ENCODE measurements at places on chromosomes 16 and 17.

DNA sequence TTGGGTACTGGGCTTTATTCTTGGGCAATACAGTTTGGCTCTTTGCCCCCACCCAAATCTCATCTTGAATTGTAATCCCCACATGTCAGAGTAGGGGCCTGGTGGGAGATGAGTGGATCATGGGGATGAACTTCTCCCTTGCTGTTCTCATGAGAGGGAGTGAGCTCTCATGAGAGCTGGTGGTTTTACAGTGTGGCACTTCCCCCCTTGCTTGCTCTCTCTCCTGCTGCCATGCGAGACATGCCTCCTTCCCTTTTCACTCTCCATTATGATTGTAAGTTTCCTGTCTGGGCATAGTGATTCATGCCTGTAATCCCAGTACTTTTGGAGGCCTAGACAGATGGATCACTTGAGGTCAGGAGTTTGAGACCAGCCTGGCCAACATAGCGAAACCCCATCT lies 18.1 kb upstream of the CNEP1R1 start:
- DNase-seq, result no peak

DNA sequence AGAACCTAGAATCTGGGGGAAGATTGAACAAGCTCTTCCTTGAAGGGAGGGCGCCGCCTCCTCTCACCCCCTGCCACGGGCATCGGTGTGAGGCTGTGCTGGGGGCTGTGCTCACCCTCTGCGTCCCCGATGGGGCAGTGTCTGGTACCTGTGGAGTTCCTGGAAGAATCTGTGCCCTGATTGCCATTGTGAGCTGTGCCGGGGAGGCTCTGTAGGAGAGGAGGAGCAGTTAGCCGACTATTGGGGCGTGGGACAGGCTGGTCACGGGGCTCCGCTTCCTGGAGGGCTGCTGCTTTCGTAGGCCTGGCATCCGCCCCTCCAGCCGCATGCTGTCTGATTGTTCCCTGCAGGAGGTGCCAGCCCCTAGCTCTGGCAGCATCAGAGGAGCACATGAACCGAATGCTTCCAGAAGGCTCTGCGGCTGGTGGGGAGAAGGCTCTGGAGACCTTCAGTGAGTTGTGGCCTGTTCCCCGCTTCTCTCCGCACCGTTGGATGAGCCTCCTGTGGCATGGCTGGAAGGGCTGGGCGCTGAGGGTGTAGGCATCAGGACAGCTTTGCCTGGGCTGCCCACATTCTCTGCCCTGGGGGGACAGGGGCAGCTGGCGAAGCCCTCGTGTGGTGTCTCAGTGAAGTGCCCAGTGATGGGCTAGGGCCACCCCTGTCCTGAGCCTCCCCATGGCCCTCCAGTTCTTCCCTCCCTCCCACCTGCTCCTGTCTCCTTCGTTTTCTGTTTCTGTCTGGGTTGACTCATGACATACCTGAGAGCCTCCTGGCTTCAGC lies 86.9 kb downstream of the SEC14L1 start:
- DNase-seq, result no peak

GRCh38 chr16:89031715-89032659 lies 55.0 kb upstream of the CBFA2T3 start:
- DNase-seq, result no peak

- DNase-seq, result no peak
Observed at GRCh38 chr16:11033629-11034420, 89.5 kb downstream of the CLEC16A start.

GRCh38 chr17:31677681-31678080 lies 181.4 kb downstream of the COPRS start:
- DNase-seq, result no peak

DNA sequence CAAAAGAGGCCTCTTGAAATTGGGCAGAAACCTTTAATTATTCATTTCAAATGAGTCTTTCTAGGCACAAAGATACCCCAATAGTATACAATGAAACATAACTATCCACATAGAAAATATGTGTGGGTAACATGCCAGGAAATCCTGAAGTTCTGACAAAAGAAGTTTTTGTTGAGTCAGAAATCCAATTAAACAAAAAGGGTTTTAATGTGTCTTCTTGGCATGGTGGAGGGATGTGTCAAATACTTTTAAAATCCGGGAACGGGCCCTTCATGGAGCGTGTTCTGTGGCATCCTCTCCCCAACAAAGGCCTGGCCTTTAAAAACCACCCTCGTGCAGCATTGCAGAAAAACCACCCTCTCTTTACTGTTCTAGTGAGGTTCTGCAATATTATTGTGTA lies 14.2 kb downstream of the CDRT4 start:
- DNase-seq, result no peak

- no peak for DNase-seq
Observed at GRCh38 chr17:13353590-13353989, 248.1 kb downstream of the HS3ST3A1 start.

DNA sequence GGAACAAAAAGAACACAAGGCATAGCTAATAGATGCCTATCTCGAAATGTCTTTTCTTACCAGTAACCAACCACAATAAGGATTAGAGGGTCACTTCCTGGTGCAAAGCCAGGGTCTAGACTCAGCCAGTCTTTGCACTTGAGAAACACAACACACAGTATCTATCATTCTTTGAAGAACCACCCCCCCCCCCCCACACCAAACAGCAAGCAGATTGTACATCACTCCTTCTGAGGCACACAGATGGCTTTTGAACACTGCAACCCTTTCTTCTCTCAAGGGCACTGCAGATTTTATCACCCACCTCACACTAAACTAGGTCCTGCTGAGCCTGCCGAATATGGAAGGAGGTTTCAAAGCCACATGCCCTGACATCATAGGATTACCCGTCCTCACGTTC lies 145.6 kb downstream of the AATF start:
- DNase-seq, result no peak

DNA sequence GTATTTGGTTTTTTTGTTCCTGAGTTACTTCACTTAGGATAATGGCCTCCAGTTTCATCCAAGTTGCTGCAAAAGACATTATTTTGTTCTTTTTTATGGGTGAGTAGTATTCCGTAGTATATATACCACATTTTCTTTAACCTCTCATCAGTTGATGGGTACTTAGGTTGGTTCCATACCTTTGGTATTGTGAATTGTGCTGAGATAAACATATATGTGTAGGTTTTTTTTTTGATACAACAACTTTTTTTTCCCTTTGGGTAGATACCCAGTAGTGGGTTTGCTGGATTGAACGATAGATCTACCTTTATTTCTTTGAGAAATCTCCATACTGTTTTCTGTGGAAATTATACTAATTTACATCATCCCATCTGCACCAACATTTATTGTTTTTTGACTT lies 6.8 kb downstream of the EFCAB13 start:
- DNase-seq, result no peak

- no peak for DNase-seq
Observed at GRCh38 chr17:57158325-57158724, 73.3 kb downstream of the AKAP1 start.

DNA sequence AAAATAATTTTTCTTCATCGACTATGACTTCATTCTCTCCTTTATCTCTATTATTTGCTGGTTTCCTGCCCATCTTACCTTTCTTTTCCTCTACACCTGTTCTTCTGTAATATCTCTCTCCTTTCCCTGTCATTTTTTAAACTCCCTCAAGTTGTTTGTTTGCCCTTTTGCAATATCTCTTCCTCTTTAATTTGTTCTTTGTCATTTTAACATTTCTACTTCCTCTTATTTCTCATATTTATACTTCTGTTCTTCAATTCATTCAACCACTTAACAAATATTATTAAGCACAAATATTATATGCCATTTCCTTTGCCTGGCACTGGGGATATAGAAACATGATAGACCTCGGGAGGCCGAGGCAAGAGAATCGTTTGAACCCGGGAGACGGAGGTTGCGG lies 22.6 kb downstream of the MAP3K3 start:
- no peak for DNase-seq

DNA sequence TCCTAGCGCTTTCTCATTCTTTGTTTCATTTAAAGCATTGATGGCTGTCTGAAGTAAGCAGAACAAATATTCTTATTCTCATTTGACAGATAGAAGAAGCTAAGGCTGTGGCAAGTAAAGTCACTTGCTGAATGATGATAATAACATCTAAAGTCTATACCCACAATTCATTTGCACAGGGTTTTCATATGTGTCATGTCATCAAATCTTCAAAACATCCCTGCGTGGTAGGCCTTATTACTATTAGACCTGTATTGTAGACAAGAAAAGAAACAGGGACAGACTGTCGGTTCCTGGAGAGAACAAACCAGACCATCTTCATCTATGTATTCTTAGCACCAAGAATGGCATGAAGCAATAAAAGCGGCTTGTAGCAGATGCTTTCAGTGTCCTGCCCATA lies 85.9 kb downstream of the ASIC2 start:
- DNase-seq, result no peak

- DNase-seq, result no peak
Observed at GRCh38 chr17:4043862-4044261, 79.6 kb upstream of the ATP2A3 start.

GRCh38 chr17:69047368-69048263 lies 13.1 kb downstream of the ABCA9 start:
- DNase-seq, result peak; percentile 90

DNA sequence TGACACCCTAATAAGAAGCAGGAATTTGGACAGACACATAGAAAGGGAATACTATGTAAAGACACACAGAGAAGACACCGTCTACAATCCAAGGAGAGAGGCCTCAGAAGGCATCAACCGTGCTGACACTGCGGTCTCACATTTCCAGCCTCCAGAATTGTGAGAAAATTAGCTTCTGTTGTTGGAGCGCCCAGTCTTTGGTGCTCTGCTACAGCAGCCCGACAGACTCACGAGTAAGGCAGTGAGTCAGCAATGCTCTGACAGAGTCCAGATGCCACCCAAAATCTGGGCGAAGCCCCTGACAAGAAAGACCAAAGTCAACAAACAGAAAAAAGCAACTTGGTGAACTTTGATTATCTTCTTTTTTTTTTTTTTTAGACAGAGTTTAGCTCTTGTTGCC lies 32.5 kb upstream of the RAI1 start:
- no peak for DNase-seq

GRCh38 chr16:81136390-81137335 lies 40.5 kb upstream of the GCSH start:
- no peak for DNase-seq

- no peak for DNase-seq
Observed at GRCh38 chr16:3912373-3912772, 31.9 kb upstream of the CREBBP start.

DNA sequence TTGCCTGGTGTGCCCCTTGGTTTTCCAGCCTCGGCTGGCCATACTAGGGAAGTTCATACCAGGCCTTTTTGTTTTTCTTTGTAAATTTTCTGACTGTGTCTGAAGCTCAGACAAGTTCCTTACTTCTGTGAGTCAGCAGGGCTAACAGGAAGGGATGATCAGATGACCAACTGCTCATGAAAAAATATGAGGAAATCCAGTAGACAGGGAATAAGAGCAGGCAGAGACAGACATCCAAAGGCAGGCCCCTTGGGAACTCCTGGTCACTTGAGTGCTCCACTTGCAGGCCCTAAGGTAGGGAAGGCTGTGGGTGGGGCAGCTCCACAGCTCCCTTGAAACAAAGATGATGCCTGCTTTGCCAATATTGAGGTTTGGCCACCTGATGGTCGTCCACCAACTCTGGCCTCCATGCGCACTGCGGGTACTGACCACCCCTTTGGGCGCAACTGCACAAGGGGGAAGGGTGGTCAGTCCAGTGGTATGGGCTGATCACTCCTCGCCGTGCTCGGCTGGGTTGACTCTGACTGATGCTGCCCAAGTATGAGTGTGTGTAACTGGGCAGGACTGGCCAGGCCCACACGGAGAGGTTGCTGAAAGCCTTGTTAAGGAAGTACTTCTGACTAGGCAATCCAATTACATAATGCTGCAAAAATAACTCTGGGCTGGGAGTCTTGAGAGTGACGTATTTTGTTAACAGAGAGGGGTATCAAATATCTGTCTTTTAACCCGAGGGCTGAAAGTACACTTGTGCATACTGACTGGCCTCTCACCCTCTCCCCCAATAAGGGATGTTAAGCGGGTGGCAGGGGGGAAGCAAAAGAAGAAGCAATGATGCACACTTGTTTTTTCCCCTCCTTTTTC lies 20.8 kb upstream of the ZFHX3 start:
- peak; percentile 89 for DNase-seq

- DNase-seq, result no peak
Observed at GRCh38 chr17:39787041-39787440, 49.3 kb downstream of the GRB7 start.

- DNase-seq, result no peak
Observed at GRCh38 chr17:39687101-39687545, 734 bp downstream of the PGAP3 start.

- DNase-seq, result no peak
Observed at GRCh38 chr17:74599448-74599939, 7.4 kb upstream of the CD300LD start.

- peak; percentile 36 for DNase-seq
Observed at GRCh38 chr16:73949574-73950320, 346.9 kb upstream of the PSMD7 start.

DNA sequence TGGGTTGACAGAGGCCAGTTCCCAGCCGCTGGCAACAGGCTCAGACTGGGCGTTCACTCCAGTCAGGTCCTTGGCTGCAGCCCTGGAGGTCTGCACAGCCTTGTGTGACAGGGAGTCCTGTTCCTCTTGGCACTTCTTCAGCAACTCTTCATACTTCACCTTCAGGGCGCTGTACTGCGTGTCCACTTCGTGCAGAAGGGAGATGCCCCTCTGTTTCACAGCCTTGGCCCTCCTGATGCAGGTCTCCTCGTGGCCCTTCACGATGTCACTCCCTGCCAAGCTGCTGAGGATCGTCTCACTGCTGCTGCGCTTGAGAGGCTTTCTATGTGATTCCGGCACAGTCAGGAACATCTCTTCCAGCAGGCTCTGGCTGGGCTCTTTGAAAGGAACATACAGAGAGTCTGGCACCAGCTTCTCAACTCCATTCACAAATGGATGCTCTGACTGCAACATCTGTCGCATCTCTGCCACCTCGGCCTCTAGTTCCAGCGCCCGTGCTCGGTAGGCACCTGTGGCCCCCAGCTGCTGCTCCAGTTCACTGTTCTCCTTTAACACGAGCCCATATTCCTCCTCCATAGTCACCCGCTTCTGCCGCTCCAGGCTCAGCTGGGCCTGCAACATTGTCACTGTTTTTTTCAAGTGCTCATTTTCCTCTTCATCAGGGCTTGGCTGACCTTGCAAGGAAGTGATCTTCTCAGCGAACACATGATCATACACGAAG lies 27.2 kb downstream of the CDR2 start:
- no peak for DNase-seq

- DNase-seq, result no peak
Observed at GRCh38 chr17:43983515-43984411, 20.7 kb upstream of the NAGS start.

DNA sequence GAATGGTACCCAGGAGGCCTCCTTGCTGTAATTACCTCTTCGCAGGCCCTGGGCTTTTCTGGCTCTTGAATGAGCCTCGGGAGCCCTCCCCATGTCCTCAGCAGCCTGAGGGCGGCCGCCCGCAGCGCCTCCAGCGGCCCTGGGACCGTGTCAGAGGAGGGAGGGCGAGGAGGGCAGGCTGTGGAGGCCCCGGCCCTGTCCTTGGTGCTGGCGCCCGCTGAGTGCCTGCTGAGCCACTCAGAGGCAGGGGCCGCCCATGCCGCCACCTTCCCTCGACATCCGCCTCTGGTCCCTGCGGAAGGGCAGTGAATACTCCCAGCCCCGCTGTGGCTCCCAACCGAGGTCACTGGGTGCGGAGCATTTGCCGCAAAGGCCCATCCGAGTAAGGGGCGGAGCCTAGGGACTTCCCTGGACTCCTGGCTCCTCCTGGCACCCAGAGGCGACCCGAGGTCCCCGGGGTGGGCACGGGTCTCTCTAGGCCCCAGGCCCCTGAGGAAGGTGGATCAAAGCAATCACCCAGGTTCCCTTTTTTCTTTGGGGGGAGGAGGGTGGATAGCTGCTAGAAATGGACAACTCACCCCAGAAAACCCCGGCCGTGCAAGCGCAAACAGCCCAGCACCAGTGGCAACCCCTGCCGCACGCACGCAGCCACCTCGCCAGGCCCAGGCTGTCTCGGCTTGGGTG lies 2.8 kb downstream of the RBFOX3 start:
- DNase-seq, result no peak

Measured in NCI-H226 (cell line).